Activated T-cell treated with anti-CD3 and anti-CD28 coated beads, Interleukin-2, amount 50 U/mL, for 72 hours (primary cell): ENCODE measurements at places on chromosomes 5 and 9. TPM values are rescaled to one million over a fixed set of nuclear protein-coding genes. Genes with fewer than 3 reads are reported as not detected.

DNA sequence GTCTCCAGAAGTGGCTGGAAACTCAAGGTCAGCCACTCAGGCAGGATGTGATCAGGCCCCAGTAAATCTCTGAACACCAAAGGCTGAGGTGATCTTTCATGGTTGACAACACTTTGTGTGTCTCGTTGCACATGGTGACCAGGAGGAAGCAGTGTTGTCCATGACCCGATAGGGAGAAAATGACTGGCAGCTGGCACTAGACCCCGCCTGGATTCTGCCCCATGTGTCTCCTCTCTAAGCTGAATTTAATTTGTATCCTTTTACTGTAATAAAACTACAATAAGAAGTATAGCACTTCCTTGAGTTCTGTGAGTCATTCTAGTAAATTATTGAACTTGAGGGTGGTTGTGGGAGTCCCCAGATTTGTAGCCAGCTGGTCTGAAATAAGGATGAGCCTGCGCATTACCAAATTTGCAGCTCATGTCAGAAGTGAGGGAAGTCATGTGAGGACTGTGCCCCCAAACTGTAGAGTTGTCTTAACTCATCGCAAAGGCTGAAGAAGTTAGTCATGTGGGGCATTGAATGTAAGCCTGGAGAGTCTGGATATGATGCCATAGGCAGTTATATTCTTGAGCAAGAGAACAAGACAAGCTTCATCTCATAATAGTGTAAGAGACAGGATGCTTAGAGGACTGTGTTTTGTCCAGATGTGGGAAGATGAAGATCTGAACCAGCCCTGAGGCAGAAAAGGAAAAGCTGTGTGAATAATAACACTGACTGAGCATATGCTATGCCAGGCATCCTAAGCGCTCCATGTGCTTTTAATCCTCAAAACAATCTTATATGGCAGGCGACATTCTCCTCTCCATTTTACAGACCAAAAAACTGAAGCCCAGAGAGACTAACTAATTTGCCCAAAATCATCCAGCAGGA, 55.9 kb downstream of the TMEM215 start:
- DNase-seq: no peak
- no peak overlapping the region for H3K27ac ChIP-seq
- no peaks in the 10 kb centered on the region for H3K27me3 ChIP-seq
- H3K4me3 ChIP-seq: no peak overlapping the region
- no peaks in the 10 kb centered on the region for H3K36me3 ChIP-seq

- no peak for DNase-seq
- peaks cover 5% of the 10 kb centered on the region for H3K27me3 ChIP-seq
- H3K36me3 ChIP-seq: no peaks in the 10 kb centered on the region
- peak overlapping the region; percentile 35 for H3K27ac ChIP-seq
These were observed 8.5 kb downstream of the DOCK8 start for GRCh38 chr9:223152-223551.

- no peaks in the 10 kb centered on the region for H3K27me3 ChIP-seq
- H3K27ac ChIP-seq: no peak overlapping the region
- no peaks in the 10 kb centered on the region for H3K4me1 ChIP-seq
- no peak for DNase-seq
- no peaks in the 10 kb centered on the region for H3K36me3 ChIP-seq
These were observed 87.0 kb downstream of the ACTL7B start for GRCh38 chr9:108768744-108769143.

GRCh38 chr5:120690621-120691407, 226.7 kb downstream of the PRR16 start:
- H3K27ac ChIP-seq: no peak overlapping the region
- no peak for DNase-seq
- H3K4me1 ChIP-seq: no peaks in the 10 kb centered on the region

The PCAT7 gene
- not detected for total RNA-seq

The GABRA1 gene
- total RNA-seq: not detected

The OR1J2 gene
- total RNA-seq: not detected

The NUTM2F gene
- not detected for total RNA-seq

The IFNA13 gene
- total RNA-seq: not detected

The IFNA2 gene
- not detected for total RNA-seq
